Fibroblast of the aortic adventitia (primary cell): ENCODE measurements at places on chromosomes 16 and 17.

DNA sequence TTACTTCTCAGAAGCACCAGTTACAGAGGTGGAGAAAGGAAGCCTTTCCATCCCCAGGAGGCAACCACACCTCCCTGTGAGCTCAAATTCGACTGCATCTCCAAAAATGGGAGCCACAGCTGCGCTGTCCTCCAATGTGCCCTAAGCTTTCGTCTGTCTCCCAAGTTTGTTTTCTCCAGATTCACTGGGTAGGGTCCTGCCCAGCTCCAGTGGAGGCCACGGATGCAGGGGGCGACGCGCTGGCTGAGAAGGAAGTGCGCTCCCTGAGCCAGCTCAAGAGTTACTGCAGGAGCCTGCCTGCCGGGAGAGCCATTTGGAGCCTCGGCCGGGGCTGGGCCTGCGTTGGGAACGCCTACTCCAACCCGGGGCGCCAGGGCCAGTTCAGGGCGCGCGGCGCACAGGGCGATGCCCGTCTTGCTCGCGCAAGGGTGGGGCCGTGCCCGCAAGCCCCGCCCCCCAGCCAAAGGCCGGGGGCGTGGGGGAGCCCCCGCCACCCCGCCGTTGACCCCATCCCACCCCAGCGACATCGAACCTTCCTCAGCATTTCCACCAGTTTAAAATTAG lies 19.5 kb downstream of the SIAH1 start:
- DNase-seq, result peak; percentile 84

- no peak for DNase-seq
Observed at GRCh38 chr16:88818575-88818874, 6.8 kb upstream of the APRT start.

GRCh38 chr17:75524970-75525805 lies at the start of gene LLGL2:
Gene LLGL2, plus strand, starts transcription at chr17:75525697. Its CDS starts 17,730 bp downstream, at chr17:75543427.
- no peak for DNase-seq

DNA sequence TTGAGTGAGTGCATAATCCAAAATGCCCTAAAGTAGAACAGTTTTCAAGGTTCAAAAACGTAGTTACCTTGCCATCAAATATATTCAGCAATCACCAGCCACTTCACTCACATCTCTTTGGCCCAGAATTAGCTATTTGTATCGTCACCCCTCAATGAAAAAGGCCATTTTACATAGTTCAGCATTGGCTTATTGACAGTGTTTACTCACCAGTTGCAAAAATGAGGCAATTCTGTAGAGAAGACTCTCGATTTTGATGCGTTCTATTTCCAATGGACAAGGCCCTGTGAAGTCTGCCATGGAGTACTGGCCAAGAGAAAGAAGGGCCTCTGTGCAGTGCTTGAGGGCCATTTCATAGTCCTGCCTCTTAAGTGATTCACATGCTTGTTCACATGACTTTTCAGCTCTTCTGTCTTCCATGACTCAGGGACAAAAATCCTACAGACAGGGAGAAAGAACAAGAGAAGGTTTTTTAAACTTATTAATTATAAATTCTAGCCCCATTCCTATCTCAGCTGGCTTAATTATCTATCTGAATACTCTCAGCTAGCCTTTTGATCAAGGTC lies 26.5 kb downstream of the HELZ start:
- DNase-seq, result peak; percentile 44

DNA sequence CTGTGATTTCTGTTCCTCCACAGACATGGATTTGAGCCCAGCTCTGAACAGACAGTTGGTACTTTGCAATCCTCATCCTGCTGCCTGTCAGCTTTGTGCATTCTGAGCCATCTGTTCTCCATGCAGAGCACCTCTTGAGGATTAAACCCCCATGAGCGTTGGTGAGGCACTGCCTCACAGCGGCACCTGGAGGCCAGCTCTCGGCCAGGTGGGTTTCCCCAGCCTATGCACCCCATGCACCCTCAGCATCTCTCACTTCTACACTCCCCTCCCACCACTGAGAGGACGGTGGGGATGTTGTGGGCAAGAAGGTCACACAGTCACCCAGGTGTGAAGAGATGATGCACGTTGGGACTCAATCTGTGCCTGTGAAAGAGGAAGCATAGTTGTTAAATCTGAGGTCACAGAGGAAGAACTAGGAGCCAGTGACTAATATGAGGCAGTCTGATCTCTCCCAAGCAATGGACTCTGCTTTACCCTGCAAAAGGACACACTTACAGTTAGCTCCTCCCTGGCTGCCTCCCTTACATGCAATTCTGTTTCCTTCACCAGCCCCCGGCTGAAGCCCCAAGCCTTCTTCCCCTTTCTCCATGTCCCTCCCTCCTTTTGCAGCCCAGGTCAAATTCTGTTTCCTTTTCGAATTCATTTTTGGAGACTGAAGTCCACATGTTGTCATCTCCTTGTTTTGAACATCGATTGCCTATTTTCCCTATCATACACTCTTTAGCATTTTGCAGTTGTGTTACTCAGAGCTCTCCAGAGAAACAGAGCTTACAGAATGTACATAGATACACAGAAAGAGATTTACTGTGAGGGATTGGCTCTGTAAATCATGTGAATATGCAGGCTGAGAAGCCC lies 58.5 kb downstream of the HS3ST3B1 start:
- no peak for DNase-seq

DNA sequence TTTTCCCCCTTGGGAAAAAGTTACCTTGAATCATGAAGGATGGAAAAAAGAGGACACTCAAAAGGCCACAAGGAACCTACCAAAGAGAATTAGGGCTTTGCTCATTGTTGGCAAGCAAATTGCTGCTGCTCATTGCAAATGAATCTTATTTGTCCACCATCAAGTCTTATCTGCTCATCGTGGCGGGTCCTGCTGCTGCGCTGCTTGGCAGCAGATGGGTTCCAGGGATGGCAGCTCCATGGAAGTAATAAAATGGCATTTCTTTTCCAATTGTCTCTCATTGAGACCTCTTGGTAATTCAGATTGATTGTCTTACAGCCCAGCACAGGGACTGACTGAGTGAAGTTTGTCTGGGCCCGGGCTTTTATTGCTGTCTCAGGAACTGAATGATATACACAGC lies 118.7 kb downstream of the MRM1 start:
- no peak for DNase-seq

GRCh38 chr16:67129422-67129821 lies 19.7 kb downstream of the PHAF1 start:
- DNase-seq, result no peak

- peak; percentile 86 for DNase-seq
Observed at GRCh38 chr16:51982715-51983680, 563.9 kb downstream of the TOX3 start.

DNA sequence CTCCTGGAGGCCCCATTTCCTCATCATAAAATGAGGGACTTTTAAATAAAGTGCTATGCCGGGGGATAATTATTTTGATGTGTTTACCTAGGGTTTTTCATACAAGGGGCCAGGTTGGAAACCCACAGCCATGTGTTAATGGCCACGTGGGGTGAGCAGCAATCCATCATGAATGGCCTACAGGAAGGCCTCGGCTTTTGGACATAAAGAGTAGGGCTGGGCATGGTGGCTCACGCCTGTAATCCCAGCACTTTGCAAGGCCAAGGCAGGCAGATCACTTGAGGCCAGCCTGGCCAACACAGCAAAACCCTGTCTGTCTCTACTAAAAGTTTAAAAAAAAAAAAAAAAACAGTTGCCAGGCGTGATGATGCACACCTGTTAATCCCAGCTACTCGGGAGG lies 40.3 kb downstream of the MEAK7 start:
- DNase-seq, result no peak

DNA sequence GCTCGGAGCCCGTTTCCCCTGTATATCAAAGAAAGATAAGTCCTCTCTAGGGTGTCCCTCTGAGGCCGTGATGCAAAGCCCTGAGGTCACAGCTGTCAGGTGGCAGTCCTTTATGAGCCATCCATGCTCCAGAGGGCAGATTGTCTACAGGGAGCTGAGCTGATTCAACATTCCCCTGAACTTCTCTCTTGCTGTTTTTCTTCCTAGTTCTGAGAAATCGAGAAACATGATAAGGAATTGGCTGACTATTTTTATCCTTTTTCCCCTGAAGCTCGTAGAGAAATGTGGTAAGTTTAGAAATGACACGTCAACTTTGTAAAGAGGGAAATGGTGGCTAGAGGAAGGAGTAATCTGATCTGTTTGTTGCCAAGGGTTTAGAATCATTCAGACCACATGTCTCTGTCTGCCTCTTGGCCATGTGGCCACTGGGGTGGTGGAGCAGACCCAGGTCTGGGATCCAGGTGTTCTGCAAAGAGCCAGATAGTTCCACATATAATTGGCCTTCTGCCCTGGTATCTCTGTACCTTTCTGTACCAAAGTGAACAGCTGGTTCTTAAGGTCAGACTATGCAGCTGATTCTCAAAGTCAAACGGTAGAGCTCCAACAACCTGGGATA lies 3.5 kb downstream of the CTNS start:
- DNase-seq, result peak; percentile 83

GRCh38 chr16:50386139-50386538 lies 17.4 kb upstream of the BRD7 start:
- DNase-seq, result no peak

GRCh38 chr16:12432136-12432535 lies 371.6 kb downstream of the CPPED1 start:
- no peak for DNase-seq

GRCh38 chr16:50992350-50993032 lies 158.6 kb downstream of the SALL1 start:
- no peak for DNase-seq

DNA sequence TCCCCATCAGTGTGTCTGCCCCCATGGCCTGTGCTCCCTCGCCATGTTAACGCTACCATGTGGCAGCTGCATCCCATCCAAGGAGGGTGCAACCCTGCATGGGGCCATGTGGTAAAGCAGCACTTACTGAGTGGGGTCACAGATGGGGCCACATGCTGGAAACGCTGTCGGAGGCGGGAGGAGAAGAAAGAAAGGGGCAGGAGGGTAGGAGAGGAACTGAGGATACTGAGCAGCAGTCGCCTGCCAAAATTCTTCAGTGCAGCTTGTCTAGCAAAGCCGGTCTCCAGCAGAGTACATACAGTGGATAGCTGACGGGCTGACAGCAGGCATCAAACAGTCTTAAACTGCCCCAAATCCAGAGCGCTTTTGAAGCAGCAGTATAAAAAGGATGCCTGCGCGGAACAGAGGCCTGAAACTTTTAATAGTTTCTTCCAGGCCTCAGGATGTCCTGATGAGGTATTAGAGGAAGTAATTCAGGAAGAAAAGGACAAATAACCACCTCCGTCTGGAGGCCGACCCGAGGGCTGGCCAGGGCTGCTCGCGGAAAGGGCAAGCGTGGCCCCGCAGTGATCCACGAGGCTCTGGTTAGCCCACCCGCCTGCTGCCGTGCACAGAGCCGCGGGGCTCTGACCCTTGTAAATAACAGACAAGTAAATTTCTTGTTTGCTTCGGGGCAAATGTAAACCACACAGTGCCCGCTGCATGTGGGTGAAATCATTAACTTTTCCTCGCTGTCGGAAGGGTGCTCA lies 149.0 kb downstream of the CCDC182 start:
- no peak for DNase-seq

DNA sequence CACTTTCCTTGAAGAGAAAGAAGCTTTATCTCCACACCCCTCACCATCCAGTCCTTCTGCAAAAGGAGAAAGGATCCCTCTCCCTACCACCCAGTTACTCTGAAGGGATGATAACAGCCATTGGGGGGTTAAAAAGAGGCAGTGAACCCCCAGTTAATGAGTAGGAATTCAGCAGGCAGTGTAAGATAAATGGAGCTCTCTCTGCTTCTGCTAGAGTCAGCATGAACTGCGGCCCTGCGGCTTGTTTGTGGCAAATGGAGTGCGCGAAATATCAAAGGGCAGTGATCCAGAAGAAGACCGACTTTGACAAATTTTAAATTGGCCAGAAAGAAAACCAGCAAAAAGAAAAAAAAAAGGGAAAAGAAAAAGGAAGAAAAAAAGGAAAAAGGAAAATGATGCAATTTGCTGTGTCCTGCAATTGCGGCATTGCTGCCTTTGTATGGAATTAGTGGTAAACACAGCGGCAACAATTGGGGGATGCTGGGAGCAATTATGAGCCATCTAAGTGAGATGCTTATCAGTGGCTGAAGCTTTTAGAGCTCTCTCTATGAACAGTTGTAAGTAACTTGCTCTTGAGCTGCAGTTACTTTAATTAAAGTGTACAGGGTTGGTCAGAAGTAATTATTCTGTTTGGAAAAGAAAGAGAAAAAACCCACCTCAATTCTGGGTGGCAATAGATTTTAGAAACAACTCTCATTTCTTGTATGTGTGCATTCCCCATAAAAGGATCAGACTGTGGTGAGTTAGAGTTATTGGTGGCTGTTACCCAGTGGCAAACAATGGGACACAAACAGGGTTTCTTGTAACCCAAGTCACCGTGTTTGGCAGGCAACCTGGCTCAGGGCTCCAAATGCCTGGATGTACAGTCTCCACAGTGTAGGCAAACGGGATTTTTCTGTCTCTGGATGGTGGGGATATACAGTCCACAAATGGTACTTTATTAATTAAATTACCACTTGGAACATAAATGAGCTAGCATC lies 161.3 kb downstream of the AATF start:
- DNase-seq, result no peak

DNA sequence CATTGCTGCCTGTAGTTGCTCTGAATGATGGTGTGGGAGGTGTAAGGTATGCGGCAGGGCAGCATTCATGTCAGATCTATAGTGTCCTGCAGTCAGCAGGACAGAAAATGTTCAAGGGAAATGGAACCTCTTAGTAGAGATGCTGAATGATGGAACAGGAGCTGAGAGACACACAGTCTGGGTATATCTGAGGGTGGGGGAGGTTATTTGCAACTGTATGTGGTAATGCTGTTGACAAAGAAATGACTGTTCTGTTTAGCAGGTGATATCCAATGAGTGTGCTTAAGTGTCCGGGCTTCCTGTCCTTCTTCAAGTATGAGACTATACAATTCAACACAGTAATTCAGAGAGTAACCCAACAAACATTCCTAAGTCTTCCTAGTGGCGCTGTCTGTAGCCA lies 46.6 kb downstream of the STH start:
- DNase-seq, result no peak

GRCh38 chr17:56908001-56908542 lies 5.8 kb downstream of the TRIM25 start:
- no peak for DNase-seq
